Stimulated activated memory B cell treated with anti-CD40 and anti-IgM and Interleukin-4, amounts not matched to agents 10 μg/mL and 1 μg/mL and 100 μg/mL, for 72 hours (primary cell): ENCODE measurements at places on chromosomes 12 and 14.

DNA sequence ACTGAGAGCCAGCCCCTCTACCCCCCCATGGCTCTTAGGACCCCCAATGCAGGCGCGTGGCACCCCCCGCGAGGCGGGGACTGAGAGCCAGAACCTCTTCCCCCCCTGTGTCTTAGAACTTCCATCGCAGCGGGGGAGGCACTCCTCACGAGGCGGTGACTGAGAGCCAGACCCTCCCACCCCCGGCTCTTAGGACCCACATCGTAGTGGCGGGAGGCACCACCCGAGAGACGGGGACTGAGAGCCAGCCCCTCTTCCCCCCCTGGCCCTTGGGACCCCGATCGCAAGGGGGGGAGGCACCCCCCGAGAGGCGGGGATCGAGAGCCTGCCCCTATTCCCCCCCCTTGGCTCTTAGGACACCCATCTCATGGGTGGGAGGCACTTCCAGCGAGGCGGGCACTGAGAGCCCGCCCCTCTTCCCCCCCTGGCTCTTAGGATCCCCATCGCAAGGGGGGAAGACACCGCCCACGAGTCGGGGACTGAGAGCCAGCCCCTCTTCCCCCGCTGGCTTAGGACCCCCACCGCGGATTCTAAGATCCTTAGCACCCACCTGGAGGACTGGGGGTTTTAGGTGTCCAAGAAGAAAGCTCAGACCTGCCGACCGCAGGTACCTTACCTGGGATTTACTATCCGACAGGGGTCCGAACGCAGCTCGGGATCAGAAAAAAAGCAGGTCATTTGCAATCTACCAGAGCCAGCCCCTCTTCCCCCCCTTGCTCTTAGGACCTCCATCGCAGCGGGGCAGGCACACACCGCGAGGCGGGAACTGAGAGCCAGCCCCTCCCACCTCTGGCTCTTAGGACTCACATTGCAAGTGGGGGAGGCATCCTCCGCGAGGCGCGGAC is 44.9 kb downstream of the DDX11 start:
- peak; percentile 70 for ATAC-seq

DNA sequence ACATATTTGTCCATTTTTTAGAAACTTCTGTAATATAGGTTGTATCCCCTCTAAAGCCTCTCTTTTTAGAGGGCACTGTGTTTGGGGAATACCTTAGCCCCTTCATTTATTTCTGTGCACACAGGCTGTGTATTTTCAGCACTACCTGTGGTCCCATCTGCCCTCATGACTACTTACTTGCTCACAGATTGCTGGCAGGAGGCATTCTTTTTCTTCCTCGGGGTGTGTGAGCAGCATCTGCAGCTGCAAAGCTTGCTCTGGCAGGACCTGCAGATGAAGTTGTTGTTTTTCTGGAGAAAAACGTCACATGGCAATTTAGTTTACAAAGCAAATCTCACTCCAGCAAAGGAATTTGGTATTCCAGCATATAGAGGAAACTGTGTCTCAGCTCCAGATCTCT is 24.3 kb downstream of the ANG start:
- ATAC-seq, result peak; percentile 32

DNA sequence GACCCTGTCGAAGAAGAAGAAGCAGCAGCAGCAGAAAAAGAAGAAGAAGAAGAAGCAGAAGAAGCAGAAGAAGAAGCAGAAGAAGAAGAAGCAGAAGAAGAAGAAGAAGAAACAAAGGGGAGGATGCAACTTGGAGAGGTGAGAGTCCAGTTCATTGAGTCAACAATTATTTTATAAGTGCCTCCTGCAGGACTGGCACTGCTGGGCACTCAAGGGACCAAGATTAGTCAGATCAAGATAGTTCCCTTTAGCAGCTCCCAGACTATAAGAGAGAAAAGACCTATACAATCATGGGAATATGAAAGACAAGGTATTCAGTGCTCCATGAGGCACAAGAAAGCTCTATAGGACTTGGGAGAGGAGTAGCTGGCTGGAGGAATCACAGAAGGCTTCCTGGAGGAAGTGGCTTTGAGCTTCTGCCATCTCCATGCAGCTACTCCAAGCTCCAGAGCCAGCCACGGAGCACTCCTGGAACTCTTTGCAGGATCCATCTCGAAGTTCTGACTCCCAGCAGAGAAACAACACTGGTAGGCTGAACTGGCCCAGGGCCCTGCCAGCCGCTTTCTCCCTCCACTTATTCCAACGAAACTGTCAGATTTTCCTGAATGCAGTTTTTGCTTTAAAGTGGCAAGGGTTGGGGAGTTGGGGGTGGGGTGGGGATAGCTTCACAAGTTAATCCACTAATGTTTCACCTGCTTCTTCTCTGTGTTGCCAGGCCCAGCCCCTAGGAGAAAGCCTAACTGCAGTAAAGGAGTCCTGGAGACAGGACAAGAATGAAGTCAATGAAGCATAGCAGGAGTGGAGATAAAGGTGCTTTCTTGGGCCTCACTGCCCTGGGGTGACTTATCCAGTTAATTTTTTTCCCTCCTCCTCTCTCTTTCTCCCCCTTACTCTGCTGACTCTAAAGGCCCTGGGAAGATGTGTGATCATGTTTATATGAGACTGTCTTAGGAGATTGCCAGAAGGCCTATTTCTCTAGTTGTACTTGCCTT is 140.1 kb upstream of the PARP11 start:
- ATAC-seq, result no peak

DNA sequence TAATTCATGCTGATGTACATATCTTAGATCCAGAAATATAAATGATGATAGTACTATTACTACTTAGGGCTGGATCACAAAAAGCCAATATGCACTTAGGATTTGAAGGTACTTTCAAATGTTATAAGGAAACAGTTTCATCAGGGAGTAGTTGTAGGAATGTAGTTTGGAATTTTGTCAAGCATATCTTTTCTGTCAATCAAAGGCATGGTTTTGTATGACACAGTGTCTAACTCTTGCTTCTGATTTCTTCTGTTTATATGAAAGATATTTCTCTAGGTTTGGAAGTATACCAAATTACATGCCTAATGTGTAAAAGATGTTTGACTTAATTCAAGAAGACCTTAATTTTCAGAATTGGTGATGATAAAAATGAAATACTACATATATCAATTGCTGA is 135.7 kb downstream of the RAD51B start:
- ATAC-seq, result no peak

DNA sequence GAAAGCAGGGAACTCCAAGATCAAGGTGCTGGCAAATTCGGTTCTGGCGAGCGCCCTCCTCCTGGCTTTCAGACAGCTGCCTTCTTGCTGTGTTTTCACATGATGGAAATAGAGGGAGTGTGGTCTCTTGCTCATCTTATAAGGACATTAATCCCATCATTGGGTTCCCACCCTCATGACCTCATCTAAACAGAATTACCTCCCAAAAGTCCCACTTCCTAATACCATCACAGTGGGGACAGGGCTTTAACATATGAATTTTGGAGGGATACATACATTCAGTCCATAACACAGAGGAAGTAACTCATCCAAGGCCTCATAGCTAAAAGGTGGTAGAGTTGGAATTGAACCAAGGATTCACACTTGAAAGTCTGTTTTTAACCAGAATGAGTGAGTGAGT is 28.6 kb downstream of the DYRK2 start:
- ATAC-seq, result no peak

DNA sequence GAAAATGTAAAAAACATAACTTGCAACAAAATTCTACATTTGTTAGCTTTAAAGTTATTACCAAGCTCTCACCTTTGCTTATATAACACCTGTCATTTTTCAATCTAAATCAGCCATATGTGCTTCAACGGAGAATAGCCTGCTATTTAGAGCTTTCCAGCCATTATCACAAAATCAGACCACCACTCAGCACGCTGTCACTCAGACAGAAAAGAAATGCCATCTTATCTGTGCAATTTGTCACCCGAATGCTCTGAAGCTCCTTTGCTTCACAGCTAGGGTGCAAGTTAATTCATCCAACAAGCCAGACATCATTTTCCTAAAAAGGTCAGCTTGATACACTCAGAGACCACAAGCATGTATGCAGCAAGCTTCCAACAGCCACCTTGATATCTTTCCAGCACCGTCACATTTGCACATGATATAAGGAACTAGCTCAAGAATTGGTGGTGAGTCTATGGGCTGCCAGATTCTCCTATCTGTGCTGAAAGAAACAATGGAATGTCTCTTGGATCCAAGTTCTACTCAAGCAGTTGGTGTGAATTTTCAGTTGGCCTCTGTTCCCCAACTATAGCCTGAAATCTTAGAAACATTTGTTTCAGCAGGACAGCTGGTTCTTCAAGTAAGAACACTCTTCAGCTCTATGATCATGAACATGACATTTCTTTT is 20.0 kb upstream of the IFNG-AS1 start:
- no peak for ATAC-seq

GRCh38 chr14:90502760-90503159 is 105.9 kb downstream of the CALM1 start:
- no peak for ATAC-seq

GRCh38 chr14:49594347-49595091 is 4.2 kb upstream of the LRR1 start:
- ATAC-seq, result no peak

- ATAC-seq, result no peak
These were observed 1071.2 kb upstream of the USP15 start for GRCh38 chr12:61188801-61189595.

DNA sequence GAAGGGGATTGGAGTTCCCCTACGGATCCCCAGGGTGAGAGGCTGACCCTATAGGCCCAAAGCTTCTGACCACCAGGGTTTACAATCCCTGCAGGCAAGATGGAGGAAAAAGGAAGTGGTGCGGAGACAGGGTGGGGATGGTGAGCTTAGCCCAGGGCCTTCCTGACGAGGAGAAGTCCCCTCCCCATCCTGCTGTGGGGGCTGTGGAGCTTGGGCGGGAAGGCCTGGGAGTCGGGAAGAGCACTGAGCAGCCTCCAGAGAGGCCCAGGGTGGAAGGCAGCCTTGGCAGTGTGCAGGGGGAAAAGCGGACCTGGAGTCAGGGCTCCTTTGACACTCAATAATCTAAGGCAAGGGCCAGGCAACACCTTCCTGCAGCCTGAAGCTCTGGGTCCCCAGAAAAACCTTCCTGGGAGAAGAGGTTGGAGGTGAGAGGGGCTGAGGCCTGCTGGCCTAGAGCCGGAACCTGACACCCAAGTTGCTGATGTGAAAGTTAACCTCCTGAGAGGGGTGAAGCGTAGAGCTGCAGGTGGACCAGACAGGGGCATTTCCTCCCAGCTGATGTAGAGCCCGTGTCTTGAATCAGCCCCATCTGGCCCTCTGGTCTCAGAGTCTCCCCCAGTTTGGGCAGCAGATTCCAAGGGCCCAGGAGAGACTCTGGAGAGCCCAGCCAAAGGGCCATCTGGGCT is 6.0 kb downstream of the HDAC7 start:
- ATAC-seq, result peak; percentile 62

DNA sequence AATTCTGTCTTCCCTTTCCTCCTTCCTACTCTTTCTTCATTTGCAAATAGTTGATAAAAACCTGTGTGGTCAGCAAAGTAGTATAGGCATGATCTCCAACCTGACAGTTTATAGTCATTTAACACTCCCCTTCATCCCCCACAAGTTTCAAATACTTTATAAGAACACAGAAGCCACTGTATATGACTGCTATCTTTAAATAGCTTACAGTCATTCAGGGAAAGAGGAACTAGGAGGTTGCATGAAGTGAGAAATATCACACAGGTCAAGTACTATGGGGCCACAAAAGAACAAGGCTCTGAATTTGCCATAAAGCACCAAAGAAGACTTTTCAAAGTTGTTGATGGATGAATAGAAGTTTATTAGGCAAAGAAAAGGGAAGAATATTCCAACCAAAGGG is 431.3 kb downstream of the NPAS3 start:
- ATAC-seq, result peak; percentile 72

DNA sequence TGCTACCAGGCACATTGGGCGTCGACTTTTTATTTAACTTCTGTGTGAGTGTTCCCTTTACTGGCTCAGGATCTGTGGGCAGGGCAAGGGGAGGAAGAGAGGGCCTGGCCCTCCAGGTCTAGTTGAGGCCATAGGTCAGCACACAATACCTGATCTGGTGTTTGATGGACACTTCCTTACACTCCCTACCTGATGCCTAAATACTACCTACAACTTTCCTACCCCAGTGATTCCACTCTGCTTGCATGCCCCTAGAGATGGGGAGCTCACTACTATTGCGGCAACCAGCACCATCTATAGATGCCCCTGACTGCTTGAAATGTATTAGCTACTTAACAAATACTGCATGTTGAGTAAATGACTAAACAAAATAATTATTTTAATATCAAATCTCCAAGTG is 20.8 kb upstream of the BEGAIN start:
- ATAC-seq, result no peak

GRCh38 chr12:121452340-121452984 is 52.5 kb downstream of the RNF34 start:
- peak; percentile 47 for ATAC-seq

DNA sequence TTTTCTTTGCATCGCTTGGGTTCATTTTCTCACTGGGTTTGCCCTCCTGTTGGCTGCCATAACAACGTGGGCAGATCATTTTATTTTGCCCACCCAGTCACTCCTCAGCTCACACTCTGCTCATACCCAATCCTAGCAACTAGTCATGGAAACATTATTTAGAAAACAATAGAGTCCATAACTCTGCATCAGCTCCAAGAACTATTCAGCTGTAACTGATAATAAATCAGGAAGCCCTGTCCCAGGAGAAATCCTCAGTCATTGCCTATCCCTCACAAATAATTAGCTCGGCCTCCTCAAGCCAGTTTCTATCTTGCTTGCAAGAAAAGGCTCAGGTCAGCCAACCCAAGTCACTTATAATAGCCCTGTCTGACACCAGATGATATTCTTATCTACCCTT is 43.2 kb downstream of the RTN1 start:
- ATAC-seq, result no peak

DNA sequence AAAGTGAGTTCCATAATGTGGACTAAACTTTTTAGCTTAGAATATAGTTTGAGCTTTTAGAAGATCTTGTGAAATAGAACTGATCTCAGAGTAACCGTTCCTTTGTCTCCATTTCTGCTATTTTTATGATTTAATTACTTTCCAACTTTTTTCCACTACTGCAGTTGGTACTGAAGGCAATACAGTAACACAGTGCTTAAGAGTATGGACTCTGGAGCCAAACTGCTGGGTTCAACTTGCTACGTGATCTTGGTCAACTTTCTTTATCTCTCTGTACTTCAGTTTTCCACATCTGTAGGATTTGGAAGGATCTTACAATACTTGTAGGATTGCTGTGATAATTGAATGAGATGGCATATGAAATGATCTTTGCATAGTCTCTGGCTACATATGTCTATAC is 40.9 kb downstream of the ATXN7L3B start:
- no peak for ATAC-seq

- ATAC-seq, result no peak
These were observed 16.6 kb upstream of the SLC38A2 start for GRCh38 chr12:46389031-46389616.
